Heart left ventricle (tissue), 16 donors: ENCODE measurements at places on chromosomes 16 and 17. TPM values are rescaled to one million over a fixed set of nuclear protein-coding genes. Genes with fewer than 3 reads are reported as not detected.
A peak's percentile ranks its signal among the peaks of the same experiment; 100 is the strongest.

DNA sequence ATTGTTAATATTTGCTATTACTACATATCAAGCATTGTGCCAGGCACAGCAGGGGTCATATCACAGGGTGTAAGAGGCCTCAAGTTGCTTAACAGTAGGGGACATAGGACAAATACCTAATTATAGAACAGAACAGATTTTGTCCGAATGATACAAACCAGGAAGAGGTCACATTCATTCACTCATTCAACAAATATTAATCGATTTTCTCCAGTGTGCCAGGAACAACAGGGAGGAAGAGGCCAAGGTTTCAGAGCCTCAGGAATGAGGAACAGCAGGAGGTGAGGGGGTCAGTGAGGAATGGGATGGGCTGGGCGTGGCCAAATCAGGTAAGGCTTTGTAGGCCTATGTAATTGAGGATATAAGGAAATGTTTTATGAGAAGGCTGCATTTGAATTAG lies 11.2 kb upstream of the CHST4 start:
- no peak overlapping the region for H3K27ac ChIP-seq
- H3K4me1 ChIP-seq: no peaks in the 10 kb centered on the region
- H3K36me3 ChIP-seq: no peaks in the 10 kb centered on the region

The CDK5R1 gene
- total RNA-seq: 2.7 TPM

GRCh38 chr17:53607475-53607874 lies 215.3 kb upstream of the KIF2B start:
- no peaks in the 10 kb centered on the region for H3K4me1 ChIP-seq
- H3K27ac ChIP-seq: no peak overlapping the region
- no peak overlapping the region for H3K4me3 ChIP-seq
- no peaks in the 10 kb centered on the region for H3K27me3 ChIP-seq

DNA sequence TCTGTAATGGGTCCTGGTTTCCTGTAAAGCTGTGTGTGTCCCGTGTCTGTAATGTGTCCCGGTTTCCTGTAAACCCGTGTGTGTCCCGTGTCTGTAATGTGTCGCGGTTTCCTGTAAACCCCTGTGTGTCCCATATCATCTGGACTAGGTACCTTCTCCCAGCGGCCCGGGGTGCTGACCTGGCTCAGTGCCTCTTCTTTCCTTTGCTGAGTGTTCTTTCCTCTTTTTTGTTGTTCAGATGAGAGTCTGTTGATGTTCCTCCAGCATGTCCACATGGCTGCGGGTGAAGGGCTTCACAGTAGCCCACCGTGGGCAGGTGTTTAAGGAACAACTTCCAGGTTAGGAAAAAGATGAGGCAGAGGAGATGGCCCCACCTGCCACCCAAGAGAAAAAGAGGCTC lies 46.6 kb upstream of the GNG13 start:
- no peaks in the 10 kb centered on the region for H3K27me3 ChIP-seq
- H3K4me3 ChIP-seq: no peak overlapping the region
- no peak overlapping the region for H3K27ac ChIP-seq
- DNase-seq: no peak
- no peaks in the 10 kb centered on the region for H3K4me1 ChIP-seq

GRCh38 chr16:17377360-17378324 lies 93.1 kb downstream of the XYLT1 start:
- H3K27me3 ChIP-seq: no peaks in the 10 kb centered on the region
- H3K4me1 ChIP-seq: peaks cover 28% of the 10 kb centered on the region
- DNase-seq: no peak
- H3K36me3 ChIP-seq: no peaks in the 10 kb centered on the region
- H3K27ac ChIP-seq: peak overlapping the region; percentile 53

The KRT9 gene
- total RNA-seq: not detected
